Stimulated activated CD4-positive, alpha-beta T cell treated with anti-CD3 and anti-CD28 coated beads, Interleukin-4, amount 100 ng/mL, for 24 hours (primary cell): ENCODE measurements at places on chromosomes 11 and 22.

GRCh38 chr22:49334976-49335375 lies 492.7 kb downstream of the BRD1 start:
- DNase-seq, result no peak

DNA sequence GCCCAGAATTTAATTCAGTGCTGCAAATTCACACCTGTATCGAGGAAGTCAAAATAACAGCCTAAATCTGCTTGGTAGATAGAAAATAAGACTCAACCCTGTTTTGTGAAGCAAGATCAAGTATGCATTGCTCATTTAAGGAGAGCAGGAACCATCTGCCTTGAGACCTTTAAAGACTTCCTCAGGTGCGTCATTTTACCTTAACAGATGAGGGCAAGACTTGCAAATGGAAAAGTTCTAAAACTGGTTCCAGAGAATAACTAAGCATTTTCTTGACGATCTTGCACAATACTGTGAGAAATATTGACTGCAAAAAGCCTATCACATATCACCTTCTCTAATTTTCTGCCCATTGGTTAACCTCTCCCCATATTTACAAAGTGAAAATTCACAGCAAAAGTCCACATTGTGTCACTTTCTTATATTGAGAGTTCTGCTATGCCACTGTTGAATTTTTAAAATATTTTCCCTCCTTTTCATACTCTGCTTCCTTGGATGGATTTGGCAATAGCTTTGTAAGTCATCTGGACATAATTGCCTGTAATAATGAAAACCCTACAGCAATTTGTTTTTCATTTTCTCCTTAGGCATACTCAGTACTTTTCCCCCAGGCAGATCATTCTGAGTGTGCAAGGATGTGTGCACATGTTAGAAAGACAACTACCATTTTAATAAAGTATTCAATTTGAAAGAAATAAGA lies 234.2 kb downstream of the AASDHPPT start:
- no peak for DNase-seq

- no peak for DNase-seq
Measured at GRCh38 chr22:40585310-40585751, 51.2 kb downstream of the MRTFA start.

DNA sequence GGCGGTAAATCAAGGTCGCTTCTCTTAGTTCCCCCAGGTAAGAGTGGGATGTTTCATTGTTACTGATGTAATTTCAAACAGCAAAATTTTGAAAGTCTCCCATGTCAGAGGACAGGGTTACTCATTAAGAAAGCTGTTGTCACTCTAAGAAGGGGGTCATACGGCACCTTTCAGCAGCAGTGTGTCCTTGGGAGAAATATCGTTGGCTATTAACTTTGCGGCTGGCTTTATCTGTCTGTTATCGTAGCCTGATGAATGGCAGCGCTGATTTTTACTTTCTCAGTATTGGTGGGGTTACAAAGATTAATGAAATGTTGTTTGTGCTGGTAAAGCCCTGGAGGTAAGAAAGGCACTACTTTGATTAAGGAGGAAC lies 27.5 kb upstream of the FBXO3 start:
- DNase-seq, result no peak

GRCh38 chr11:6646918-6647679 lies 8.5 kb downstream of the DCHS1 start:
- DNase-seq, result peak; percentile 23

DNA sequence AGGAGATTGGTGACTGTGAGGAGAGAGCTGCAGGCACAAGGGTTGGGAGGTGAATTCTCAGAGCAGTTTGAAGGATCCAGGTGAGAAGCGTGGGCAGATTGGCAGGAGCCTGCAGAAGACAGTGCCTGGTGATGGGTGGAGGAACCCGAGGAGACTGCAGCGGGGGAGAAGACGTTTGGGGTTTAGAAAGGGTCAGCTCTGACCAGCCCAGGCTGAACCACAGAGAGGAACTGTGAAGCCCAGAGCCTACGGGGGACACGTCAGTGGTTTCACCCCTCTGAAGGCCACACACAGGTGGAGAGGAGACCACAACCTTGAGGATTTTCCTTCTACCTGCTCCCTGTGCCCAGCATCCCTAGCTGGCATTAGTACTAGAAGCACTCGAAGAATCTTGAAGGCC lies 154.8 kb upstream of the TBCEL start:
- DNase-seq, result no peak

- no peak for DNase-seq
Measured at GRCh38 chr11:1298695-1299492, 10.5 kb downstream of the TOLLIP start.

DNA sequence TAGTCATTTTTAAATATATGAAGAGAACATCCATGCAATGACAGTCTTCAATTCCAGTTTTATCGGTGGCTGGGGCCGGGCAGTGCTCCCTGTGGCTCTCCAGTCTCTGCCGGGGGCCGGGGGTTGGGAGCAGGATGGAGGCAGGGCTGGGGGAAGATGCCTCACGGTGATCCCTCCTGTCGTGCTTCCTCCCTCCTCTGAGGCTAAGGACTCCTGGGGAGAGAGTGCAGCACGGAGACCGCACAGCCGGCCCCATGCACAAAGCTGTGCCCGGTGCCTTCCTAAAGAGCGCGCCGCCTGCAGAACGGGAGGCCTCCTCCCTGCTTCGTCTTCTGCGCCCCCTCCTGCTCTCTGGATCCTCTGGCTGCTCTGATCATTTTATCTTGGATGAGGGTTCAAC lies 20.5 kb downstream of the GAL start:
- DNase-seq, result no peak

DNA sequence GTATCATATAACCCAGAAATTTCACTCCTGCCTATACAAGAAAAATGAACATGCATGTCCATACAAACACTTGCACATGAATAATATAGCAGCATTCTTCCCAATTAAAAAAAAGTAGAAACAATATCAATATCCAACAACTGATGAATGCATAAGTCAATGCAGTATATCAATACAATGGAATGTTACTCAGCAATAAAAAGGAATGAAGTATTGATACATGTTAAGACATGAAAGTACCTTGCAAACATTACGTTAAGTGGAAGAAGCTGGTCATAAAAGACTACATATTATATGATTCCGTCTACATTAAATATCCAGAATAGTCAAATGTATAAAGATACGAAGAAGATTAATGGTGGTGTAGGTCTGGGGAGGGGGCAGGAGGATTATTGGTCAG lies 73.9 kb upstream of the DRD2 start:
- no peak for DNase-seq

DNA sequence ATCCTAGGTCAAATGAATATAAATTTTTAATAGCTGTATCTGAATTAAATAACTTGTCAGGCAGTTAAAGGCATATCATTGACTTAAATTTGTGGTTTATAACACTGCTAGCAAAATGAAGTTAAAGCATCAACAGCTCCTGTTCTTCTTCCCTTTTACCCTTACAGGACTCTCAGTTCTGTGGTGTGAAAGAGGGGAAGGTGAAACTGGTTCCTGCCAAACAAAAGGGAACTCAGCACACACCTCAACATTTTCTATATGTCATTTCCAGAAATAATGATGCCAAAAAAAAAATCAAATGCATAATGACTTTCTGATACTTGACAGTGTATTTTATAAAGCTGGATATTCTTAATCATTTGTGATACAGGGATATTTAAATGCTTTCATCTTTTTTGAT lies 21.2 kb downstream of the ARL14EP start:
- no peak for DNase-seq

DNA sequence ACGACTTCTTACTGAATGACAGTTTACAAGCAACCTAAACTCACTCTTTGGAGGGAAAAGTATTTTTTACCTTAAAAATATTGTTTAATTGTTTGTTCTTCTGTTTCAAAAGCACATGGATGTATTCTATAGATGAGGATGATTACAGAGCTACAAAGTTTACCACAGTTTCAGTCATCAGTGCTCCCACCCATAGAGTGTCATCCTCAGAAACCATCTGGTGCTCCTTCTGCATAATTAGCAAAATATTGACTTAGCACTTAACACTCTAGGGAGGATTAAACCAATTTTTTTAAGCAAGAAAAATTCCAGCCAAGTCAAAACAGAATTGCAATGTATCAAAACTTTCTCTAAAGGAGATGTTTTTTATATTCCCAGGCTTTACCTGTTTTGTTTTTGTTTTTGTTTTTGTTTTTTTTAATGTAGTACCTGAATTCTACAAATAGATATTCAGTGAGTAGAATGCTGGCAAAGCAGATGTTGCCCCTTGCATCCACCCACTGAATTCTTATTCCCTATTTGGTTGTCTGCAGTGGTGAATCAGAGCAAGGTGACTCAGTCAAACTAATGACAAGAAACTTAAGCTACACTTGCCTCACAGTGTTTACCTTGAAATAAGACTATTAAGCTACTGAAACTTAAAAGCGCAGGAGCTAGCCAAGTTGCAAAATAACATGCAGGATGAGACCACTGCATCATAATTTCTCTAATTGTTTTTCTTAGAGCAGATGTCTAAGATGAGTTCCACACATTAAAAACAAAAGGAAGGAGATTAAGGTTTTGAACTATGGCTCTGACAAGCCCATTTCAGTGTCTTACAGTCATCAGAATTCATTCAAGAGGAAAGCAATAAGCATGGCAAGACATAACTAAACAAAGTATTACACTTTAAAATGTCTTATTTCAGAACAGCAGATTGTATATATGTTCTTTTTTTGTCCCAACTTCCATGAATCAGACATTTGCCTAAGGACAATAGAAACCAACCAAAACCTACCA lies 155.1 kb upstream of the SOX6 start:
- no peak for DNase-seq

DNA sequence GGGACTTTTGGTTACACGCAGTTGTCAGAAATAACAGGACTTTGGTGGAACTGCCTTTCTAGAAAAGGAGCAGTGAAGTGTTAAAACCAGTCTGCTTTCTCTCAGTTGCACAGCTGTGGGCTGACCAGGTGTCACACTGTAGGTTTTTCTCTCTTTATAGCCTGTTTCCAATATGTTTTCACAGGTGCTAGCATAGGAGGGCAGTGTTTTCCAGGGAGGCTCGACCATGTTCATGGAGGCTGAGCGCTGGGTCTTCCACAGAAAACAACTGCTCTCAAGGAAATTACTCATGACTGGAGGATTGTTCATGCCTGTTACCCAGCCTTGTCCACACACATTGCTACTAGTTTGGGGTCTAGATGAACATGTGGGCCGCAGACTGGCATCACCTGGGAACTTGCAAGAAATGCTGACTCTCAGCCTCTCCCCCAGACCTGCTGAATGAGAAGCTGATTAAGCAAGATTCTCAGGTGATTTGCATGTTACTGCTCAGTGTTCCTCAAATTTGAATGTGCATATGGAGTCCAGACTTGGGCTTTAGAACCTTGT lies 157.7 kb downstream of the MAML2 start:
- DNase-seq, result no peak

DNA sequence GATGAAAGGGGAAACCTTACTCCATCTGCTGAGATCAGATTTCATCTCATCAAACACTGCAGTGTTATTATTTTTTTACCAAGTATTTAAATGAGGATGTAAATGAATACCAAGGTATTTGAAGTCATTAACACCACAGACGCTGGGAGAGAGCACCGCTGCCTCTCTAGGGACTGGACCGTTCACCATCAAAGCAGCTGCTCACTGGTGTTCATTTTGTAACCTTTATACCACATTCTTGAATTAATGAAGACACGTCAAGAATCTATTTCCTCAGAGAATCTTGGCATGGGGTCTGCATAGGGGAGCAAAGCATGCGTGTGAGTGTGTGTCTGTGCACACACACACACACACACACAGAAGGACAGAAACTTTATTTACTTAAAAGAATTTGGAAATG lies 15.6 kb downstream of the SIAE start:
- DNase-seq, result no peak

DNA sequence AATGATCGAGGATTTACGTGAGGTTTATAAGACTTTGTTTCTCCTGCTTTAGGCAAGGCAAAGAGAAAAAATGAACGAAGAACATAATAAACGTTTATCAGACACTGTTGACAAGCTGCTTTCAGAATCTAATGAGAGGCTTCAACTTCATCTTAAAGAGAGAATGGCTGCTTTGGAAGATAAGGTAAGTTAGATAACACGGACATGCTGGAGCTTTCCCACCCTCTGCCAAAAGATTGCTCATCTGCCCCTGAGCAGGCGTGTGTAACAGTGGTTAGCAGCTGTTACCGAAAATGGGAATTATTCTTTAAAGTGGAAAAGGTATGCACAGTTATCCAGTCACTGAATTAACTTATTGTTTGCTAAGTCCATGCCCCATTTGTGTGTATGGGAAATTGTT lies 62.8 kb upstream of the CTTN start:
- no peak for DNase-seq

GRCh38 chr11:5689551-5689983 lies at the start of gene TRIM22:
TSS of gene TRIM22 (plus strand) at chr11:5689790. CDS start at chr11:5696233, 6,443 bp downstream.
- peak; percentile 61 for DNase-seq

- no peak for DNase-seq
Measured at GRCh38 chr22:37618072-37618656, 9.5 kb downstream of the GGA1 start.

DNA sequence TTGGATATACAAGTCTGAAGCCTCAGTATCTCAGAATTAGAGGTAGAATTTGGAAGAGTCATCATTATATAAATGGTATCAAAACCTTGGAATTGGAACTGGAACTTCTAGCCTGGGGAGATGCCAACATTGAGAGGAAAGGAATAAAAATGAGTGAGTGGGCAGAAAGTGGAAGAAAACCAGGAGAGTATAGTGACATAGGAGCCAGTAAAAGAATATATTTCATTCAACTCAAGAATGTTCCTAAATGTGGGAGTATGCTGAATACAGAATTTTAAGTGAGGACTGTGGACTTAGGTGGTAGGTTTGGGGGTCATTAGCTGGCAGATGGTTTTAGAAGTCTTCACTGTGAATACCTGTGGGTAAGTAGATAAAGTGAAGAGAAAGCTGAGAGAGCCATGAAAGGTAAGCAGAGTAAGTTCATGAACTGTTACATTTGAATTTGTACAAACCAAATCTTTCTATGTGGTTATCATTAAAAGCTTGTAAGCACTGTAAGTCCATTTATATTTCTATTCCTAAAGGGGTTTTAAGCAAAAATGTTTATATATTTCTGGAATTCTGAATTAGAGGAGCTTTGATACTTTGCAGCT lies 60.2 kb downstream of the PDHX start:
- no peak for DNase-seq

DNA sequence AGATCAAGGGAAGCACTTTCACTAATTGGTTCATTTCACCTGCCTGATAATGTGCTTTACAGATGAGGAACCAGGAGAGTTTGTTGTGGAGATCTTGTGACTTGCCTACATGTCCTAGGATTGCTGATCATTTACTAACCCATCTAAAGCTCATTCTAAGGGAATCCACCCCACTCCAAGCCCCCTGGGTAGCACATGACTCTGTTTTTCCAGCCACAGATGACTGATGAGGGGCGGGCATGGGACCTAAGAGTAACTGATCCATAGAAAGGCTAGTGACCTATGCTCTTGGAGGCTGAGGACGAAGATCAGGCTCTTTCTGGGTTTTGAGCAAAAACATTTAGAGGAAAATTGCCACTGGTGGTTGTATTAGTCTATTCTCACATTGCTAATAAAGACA lies 378.1 kb downstream of the CADM1 start:
- DNase-seq, result no peak

GRCh38 chr11:115123641-115124040 lies 380.6 kb downstream of the CADM1 start:
- no peak for DNase-seq

- no peak for DNase-seq
Measured at GRCh38 chr11:107583629-107584195, 7.2 kb upstream of the ELMOD1 start.

GRCh38 chr11:120334894-120335462 lies 1.2 kb upstream of the ARHGEF12 start:
- peak; percentile 76 for DNase-seq

- no peak for DNase-seq
Measured at GRCh38 chr11:58497951-58498350, 10.0 kb downstream of the OR5B21 start.

- DNase-seq, result no peak
Measured at GRCh38 chr11:1896923-1897322, 5.2 kb upstream of the PRR33 start.

GRCh38 chr22:17063411-17064106 lies 21.2 kb upstream of the IL17RA start:
- DNase-seq, result no peak
